Lower lobe of right lung (tissue), 2 donors: ENCODE measurements at places on chromosomes 12 and 14.

DNA sequence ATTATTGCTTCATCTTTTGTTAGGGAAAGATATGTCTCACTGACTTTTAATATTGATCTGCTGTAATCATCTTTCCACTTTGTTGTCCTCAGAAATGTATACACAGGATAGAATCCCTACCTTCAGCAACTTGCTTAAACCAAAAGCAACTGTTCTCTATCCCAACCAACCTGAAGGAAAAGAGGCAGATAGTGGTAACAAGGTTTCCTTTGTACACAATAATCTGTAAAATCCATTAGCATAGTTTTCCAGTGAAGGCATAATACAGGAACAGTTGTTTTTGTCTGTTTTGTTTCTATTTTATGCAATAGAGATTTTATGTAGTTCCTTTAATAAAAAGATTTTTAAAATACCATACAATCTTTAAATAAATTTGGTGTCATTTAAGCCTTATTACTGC, 170.5 kb downstream of the PIK3C2G start:
- no peak for DNase-seq

GRCh38 chr12:71797531-71797930, 42.0 kb upstream of the TBC1D15 start:
- DNase-seq, result no peak

GRCh38 chr12:132450418-132451171, 39.4 kb upstream of the FBRSL1 start:
- DNase-seq, result no peak

DNA sequence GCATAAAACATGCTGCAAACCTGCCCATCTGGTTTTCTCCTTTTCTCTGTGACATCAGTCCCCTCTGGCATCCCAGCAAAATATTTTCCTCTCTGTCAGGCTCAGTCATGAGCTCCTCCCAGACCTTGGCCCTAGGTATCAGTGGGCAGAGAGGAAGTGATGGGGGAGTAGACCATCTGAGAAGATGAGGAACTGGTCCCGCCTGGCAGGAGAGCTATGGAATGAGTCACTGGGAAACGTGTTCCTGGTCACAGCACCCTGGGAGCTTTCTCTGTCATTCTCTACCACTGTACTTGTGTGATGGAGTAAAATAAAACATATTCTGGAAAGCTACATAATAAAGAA, 5.0 kb upstream of the SRSF9 start:
- DNase-seq, result no peak

DNA sequence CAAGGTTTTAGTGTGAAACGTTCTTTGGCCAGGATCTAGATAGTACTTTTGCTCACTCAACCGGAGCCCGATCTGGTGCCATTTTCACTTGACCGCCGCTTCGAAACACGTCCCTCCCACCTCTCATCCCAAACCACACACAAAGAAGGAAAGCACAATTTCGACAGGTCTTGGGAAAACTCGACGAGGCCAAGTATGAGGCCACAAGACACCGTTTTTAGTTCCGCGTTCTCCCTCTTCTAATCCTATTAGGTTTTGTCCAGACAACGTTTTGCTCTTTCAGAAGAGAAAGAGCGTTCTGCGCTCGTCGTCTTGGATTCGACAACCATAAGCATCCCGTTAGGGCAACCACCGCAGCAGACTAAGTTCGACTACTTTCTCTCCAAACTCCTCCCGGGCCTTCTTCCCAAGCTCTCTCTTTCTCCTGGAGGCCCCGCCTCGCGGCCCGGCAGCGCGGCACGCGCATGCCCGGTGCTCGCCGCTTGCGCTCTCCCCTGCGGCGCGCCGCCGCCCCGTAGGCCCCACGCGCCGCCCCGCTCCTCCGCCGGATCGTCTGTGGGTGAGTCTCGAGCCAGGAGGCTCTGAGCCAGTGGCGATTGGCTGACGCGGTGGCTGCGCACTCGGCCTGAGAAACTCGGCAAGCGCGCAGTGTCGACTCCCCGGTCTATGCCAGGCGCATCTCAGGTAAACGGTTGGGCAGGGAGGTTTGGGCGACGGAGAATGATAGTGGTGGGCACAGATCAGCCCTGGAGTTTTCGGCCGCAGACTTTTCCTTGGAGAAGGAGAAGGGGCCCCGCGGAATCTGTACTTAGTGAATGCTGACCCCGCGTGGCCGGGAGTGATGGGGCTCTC, at the start of gene MIPOL1:
Gene MIPOL1, plus strand, starts transcription at position 517 of the 852 bp plus-strand sequence. CDS start 49,952 bp downstream, outside the sequence.
- peak; percentile 88 for DNase-seq

DNA sequence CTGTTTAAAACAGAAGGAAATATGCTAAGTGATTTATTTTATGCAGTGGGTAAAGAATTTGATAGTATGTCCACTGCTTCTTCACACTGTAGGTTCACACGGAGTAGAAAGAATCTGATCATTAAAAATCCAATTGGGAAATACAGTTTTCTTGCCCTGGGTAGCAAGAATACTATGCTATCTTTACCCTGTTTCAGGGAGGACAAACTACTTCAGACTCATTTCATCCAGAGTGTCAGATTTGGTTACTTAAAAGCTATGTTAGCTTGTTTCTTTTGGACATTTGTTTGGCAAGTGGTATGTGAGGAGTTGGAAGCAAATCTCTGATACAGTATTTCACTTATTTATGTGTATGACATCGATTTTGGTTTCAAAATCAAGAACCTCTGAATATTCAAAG, 4.3 kb downstream of the FRS2 start:
- no peak for DNase-seq
